ENCODE measurements at places on chromosomes 11 and 22. TPM values are rescaled to one million over a fixed set of nuclear protein-coding genes. Genes with fewer than 3 reads are reported as not detected.

- no peak for DNase-seq
Measured at GRCh38 chr11:122176651-122177050, 60.6 kb upstream of the BLID start.

DNA sequence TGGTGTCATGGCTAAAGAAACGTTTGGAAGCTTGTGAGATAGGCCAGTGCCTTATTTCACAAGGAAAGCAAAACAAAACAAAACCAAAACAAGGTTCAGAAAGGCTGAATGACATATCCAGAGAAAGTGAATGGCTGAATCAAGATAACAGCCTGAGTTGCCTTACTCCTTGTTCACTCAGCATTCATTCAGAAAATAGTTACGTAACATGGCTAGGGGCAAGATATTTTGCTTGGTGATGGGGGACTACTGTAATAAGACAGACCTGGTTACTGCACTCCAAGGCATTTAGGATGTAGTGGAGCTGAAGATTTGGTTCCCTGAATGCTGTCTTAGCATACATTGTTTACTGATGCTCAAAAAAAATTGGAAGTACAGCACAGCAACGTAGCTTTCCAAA lies 47.7 kb downstream of the C11orf91 start:
- no peak for DNase-seq

DNA sequence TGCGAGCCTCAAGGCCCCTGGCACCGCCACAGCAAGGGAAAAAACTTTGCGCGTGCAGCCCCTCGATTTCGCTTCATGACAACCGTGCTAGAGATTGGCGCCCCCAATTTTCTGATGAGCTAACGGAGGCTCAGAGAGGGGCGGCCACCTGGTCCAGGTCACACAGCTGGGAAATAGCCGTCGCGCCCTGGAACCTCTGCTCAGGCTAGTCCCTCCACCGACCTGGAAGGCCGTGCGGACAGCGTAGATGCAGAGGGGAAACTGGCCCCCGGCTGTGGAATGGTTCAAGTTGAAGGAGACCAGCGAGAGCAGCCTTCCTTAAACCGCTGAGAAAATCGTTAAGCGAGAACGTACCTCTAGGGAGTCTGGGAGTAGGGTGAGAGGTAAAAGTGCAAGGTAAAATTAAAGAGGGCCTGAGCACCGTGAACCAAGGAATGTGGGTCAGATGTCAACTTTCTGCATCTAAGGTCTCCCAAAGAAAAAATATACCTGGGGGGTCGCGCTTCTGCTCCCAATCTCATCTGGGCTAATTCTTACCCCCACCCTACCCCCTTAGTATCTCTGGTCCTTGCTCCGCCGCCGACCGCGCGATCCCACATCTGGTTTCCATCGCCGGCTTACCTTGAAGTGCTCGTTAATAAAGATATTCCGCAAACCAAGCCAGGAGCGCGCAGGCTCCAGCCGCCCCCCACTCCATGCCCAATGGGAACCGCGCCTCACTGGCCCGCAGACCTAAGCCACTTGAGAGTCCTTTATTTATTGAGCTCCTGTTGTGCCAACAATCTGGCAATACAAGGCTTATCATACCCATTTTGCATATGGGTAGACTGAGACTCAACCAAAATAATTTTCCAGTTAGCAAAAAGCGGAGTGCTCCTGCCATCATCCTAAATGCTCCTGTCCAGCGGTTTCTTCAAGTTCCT lies 1.7 kb upstream of the ALX4 start:
- DNase-seq, result no peak

GRCh38 chr11:69002110-69002569 lies 10.9 kb downstream of the MRGPRF start:
- no peak for DNase-seq

MN1 gene
- total RNA-seq, result 4.7 TPM

GRCh38 chr11:124402326-124402922 lies 3.6 kb upstream of the OR8B3 start:
- no peak for DNase-seq

TNRC6B gene
- 53.1 TPM for total RNA-seq

BATF2 gene
- total RNA-seq, result 0.33 TPM

DNA sequence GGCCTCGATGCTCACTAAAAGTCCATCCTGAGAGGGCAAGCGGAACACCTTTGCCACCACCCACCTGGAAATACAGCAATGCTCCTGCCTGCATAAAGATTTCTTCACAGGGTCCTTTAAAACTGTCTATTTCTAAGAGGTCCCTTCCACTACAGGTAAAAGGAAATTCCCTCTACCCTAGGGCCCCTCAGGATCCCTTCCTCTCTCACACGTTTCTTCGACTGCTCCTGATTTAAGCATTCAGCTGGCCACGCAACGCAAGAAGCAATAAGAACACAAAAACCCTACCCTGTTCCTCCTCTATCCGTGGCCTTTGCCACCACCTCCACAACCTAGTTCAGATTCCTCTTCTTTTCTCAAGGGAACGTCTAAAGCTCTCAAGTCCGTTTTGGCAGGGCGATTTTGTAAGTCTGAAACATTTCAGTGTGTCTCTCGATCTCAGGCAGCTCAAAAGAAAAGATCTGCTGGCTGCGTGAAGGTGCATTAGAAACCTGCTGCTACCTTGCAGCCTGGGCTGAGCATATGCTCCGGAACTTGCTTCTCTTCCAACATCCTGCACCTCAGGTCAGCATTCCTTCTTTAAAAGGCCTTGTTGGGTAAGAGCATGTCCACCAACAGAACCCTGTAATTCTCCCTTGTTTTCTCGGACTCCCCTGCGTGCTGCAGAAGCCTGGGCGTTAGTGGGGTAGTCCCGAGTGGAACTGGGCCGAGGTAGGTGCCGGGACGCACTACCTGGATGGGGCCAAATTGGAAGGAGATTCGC lies 1.6 kb downstream of the LGR4 start:
- no peak for DNase-seq

GRCh38 chr22:46171940-46172339 lies 21.6 kb downstream of the PPARA start:
- DNase-seq, result no peak

DNA sequence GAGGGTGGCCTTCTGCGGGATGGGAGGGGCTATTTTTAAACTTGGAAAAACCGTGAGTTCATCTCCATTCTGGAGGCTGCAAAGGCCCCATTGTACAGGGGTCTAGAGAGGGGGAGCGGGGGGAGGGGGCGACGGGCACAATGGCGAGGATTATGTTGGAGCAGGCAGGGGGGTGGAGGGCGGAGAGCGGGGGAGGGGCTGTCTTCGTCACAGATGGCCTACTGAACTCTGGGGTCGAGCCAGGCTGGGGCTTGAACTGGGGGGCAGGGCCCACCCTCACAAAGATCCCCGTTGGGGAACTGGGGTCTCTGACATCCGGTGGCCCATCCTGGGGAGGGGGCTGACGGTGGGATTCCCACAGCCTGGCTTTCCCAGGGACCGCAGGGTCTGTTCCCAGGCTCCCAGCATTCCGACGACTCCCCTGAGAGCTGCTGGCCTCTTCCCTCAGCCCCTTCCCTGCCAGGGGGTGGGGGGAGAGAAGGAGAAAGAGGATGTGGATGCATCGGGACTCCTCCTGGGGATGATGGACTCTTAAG lies 3.4 kb upstream of the MCAM start:
- no peak for DNase-seq

- no peak for DNase-seq
Measured at GRCh38 chr22:42013385-42013784, 14.8 kb downstream of the WBP2NL start.

DNA sequence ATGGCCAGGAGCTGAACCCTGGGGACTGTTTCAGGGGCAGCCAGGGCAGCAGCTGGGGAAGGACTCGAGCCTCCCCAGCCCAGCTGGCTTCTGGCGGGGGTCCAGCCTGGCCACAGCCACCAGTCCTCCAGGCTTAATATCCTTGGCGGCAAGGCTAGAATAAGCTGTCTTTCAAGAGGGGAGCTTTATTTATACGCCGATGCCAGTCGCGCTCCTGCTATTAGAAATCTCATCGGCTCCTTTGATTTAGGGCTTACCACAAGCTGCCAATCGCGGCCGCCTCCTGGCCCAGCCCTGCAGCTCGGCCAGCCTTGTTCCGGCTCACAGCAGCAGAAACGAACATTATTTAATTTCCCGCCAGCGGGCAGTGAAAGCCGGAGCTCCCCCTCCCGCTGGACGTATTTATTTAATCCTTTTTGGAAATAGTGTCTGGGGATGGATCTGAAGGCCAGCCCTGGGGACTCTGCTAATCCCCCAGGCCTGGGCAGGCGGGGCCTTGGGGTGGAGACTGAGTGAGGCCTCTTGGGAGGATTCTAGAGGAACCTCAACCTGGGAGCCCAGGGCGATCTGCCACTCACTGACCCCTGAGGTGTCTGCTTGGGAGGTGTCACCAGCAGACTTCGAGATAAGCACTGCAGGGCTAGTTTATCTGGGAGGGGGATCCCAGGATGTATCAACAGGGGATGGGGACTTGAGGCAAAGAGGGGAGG lies 363.1 kb downstream of the MN1 start:
- DNase-seq, result no peak

- no peak for DNase-seq
Measured at GRCh38 chr11:75820645-75821044, 5.6 kb downstream of the UVRAG start.

DNA sequence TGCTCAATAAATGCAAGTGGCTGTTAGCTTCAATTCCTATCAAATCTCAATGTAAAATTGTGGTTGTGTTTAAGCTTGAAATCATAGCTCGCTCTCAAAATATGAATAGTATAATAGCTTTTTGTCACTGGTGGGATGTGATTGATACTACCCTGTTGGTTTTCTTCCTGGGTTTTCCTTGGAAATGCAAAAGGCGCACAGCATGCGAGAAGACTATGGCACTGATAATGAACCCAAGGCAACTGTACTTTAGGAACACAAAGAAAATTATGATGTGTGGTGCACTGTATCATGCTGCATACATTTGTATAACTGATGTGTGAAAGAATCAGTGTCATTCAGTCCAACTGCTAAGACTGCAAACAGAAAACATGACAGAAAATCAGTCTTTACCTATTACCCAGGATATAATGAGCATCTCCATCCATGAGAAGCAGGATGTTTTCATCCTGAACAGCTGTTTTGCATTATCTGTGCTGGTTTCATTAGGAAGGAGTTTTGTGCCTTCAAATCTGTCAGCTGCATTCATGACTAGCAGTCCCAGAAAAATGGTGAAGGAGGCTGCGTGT lies 101.2 kb downstream of the TRPC6 start:
- no peak for DNase-seq

CST6 gene
- total RNA-seq, result 0.59 TPM

SLC22A12 gene
- not detected for total RNA-seq

DNA sequence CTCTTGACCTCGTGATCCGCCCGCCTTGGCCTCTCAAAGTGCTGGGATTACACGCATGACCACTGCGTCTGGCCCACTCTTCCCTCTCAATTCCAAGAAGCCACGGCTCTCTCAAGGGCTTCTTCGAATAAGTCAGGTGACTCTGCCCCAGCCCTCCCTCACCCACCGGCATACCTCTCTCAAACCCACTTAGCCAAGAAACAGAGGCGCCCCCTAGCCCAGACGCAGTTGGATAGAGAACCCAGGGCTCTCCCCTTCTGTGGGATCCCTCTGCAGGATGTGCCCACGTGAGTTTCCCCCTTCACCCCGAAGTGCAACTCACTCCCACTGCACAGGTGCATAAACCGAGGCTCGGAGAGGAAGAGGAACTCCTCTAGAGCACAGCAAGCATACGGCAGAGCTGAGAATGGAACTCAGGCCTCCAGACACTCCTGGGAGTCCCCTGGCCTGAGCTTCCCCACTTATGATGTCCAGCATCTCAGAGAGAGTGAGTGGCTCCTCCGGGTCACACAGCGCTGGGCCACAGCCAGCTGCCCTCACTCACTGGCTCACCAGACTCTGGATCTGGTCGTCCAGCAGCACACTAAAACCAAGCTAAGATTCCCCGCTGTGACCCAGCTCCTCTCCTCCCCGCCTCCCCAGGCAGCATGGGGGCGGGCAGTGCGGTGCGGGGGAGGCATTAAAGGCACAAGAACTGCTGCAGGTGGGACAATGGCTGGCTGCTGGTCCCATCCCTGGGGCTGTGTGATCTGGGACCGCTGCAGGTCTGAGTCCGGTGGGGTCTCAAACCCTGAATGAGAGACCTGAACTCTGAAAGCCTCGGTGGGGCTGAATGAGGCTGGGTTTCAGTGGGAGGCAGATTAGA lies 16.8 kb upstream of the RGL4 start:
- DNase-seq, result no peak

CD3D gene
- 2.6 TPM for total RNA-seq

DNA sequence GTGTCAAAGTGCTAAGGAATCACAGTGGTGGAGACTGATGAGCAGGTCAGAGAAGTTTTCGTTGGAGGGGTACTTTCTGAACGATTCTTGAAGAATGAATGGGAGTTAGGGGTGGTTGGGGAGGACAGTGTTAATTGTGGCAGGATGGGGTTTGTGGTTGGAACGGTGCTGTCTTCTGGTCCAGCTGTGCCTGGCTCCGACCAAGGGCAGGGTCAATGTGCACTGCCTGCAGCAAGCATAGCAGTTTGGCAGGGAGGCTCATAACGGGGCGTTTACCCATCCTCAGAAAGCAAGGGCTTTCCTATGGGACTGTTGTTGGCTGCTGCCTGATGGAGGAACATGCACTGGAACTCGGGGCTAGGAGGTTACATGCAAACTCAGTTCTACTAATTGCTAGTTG lies 265.8 kb downstream of the KIRREL3 start:
- no peak for DNase-seq

OR51G1 gene
- not detected for total RNA-seq

OR52I2 gene
- total RNA-seq, result not detected

OR6A2 gene
- total RNA-seq, result 1.2 TPM

- DNase-seq, result no peak
Measured at GRCh38 chr11:74004046-74004695, 4.7 kb downstream of the UCP3 start.

GRCh38 chr22:44680481-44680894 lies 21.5 kb upstream of the PRR5 start:
- DNase-seq, result no peak

Data from breast epithelium (tissue), 4 donors.